ENCODE measurements at places on chromosomes 11 and 22.

- no peak for DNase-seq
Observed at GRCh38 chr11:26761361-26761809, 39.5 kb upstream of the SLC5A12 start.

DNA sequence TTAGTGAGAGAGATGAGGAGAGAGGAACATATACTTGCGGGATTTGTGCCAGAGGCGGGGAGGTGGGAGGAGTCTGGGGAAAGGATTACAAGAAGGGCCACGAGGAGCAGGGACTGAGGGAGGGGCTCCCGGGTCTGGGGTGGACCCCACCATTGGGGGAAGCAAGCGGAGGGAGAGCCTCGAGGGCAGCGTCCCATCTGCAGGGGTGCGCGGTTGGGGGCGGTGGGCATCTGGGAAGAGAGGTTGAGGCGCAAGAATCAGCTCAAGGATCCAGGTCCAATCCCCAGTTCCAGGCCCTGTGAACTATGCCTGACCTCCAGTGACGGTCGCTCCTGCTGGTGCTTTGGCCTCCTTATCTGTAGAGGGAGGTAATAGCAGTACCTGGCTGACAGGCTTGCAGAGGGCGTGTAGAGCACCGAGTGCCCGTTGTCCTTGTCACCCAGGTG lies 38.0 kb downstream of the ADAMTS15 start:
- DNase-seq: no peak

DNA sequence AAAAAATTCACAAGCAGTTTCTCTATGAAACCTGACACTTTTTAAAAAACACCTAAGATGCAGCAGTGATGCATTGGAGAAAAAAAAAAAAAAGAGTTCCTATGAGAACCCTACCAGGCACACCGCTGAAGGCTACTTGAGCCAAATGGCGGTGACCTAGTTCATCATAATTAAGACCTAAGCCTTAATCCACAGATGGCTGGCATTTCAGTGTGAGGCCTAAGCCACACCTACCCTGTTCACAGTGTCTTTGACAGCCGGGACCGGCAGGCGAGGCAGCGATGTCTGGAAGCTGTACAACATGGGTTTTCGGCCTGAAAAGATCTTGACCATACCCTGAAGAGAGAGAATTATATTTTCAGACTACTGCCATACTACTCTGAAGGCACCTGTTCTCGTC lies 38.0 kb downstream of the CPT1A start:
- DNase-seq: peak; percentile 60

GRCh38 chr11:120212259-120212878 lies 1.5 kb downstream of the OAF start:
- DNase-seq: no peak

DNA sequence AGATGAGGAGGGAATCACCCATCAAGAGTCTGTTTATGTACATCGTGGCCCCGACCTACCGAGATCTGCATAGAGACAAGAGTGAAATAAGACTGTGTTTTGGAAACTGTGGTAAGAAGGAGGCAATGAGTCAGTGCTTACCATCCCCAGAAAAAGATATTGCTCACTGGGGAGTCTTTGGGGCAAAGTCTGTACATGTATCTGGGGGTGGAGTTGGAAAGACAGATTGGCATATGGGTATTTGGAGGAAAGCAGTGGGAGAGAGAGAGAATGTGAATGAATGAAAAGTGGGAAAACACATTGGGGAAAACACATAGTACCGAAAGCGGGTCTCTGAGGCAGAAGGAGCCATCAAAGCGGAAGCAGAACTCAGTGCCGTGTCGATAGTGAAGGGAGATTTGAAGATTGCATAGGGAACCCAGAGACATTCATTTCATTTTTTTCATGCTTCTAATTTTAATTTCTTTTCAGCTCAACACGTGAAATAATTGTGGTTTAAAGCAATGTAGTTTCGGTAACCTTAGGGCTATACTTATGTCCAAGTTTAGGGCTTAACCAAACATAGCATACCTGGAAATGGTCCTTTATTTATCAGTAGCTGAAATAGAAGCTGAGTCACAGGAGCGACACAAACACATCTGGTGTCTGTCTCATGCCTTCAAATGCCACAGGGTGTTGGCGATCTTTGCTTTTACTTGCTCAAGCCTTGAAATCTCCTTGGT lies 98.6 kb upstream of the CD44 start:
- DNase-seq: no peak

DNA sequence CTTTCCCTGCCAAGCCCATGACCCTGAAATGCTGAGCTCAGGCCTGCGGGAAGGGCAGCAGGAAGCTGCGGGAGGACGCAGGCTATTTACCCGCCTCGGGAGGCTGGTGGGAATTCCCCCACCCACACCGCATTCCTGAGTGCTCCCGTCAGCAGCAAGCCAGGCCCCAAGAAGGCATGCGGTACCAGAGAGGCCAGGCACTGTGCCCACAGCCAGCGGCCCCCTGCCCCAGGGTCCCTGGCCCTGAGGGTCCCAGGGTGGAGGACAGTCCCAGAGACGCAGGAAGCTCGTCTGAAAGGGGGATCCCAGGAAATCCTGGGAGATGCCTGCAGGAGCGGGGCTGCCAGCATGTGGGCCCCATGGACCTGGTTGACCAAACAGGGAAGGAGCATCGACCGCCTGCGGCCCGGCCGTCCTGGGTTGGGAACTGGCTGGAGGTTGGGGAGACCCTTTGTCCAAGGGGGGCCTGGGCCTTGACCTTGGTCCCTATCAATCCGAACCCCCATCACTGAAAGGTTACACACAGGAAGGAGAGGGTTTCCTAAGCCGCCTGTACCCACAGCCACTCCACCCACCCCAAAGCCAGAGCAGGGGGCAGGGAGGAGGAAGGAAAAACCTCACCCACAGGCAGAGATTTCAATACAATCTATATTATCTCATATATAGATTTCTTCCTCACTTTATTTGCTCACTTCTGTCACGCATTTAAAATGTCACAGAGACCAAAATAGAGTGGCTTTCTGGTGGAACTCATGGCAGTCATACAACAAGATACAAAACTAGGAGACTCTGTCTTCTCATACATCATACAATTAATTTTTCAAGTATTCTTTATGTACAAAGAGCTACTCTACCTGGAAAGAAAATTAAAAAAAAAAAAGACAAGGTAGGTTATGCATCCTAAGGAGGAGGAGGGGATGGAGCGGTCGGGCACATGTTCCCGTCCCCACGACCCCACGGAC lies 17.1 kb downstream of the MAFF start:
- DNase-seq: peak; percentile 76

GRCh38 chr11:3182462-3182852 lies 17.3 kb upstream of the OSBPL5 start:
- no peak for DNase-seq

- DNase-seq: no peak
Observed at GRCh38 chr22:39907605-39908097, 6.8 kb downstream of the GRAP2 start.

DNA sequence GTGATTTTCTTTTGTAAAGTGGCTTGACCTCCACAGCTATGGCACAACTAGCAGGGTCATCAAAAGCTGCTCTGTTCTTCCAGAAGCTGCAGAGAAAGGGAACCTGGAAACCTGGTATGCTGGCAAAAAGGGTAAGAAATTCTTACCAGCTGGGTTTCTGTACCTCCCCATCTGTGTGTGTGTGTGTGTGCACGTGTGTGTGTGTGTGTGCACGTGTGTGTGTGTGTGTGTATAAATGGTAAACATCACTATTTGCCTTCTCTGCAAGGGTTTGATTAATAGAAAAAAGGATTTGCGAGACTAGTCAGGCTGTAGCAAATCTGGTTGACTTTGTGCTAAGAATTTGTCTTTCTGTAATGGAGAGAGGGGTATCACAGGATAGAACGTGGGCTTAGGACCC lies 4.7 kb upstream of the MRPL17 start:
- DNase-seq: no peak
